ENCODE measurements at places on chromosomes 5 and 9.

DNA sequence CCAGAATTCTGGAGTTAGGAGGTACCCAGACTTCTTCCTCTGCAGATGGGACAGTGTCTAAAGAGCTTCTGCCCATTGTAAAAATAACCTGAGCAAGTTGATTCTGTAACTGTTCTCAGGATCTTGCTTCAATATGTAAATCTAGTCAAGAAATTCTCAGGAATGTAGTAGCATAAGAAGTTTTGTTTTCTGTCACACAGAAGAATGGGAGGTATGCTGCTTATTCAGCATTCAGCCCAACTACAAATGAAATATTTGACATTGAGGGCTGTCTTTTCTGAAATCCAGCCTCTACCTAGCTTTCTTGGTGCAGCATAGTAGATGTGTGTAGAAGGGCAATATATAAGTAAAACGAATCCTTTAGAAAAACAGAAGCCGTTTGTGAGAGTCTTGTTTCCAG is 13.8 kb downstream of the MACIR start:
- no peak for DNase-seq

- DNase-seq, result no peak
These were observed at the start of gene RNF183 for GRCh38 chr9:113302792-113303418. TSS of gene RNF183 (minus strand) at chr9:113303376. CDS start at chr9:113298184, 5,192 bp downstream.

- DNase-seq, result no peak
These were observed 54.3 kb downstream of the TRIP13 start for GRCh38 chr5:946720-947625.

- DNase-seq, result peak; percentile 23
These were observed 129.0 kb downstream of the COL23A1 start for GRCh38 chr5:178461004-178461730.

DNA sequence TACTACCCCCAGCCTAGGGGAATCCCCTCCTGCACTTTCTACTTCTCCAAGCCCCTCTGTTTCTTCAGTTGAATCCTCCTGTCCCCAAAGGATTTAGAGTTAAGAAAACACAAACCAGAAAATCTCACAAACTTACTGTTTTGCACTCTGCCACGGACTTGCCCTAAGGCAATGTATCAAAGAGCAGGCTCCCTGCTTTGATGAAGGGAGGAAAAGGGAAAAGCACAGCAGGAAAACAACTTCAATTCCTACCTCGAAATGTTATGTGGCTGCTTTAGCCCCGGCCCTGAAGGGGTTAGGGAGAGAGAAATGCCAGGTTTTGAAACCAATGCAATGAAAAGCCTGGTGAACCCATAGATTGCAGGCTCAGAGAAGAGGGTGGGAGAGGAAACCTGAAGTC is 254.7 kb downstream of the MAN2A1 start:
- DNase-seq, result no peak

DNA sequence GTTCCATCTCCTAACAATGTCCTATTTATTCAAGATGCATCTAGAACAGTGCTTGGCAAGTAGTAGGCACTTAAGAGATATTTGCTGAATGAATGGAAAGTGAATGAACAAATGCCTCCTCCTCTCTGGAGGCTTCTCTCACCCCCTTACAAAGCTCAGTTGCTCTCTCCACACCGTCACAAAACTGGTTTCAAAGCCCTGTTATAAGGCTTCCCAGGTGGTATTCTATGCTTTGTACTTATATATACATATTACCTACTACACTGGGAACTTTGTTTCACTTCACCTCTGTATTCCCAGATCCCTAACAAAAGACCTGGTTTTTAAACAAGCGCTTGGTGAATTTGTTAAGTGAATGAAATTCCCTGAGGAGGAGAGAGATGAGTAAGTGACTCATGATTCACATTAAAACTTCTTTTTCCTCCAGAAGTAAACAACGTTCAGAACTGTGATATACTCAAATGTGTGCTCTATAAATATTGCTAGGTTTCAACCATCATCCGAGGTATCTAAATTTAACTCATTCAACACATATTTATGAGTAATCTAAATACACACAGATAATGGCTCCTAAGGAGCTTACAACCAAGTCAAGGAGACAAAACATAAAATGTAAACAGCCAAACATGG is 36.0 kb downstream of the DENND1A start:
- DNase-seq, result no peak

GRCh38 chr9:128190516-128191405 is 611 bp downstream of the CIZ1 start:
- DNase-seq, result peak; percentile 4

Measured in CD4-positive, alpha-beta T cell (primary cell).